ENCODE measurements at places on chromosomes 5 and 9.

DNA sequence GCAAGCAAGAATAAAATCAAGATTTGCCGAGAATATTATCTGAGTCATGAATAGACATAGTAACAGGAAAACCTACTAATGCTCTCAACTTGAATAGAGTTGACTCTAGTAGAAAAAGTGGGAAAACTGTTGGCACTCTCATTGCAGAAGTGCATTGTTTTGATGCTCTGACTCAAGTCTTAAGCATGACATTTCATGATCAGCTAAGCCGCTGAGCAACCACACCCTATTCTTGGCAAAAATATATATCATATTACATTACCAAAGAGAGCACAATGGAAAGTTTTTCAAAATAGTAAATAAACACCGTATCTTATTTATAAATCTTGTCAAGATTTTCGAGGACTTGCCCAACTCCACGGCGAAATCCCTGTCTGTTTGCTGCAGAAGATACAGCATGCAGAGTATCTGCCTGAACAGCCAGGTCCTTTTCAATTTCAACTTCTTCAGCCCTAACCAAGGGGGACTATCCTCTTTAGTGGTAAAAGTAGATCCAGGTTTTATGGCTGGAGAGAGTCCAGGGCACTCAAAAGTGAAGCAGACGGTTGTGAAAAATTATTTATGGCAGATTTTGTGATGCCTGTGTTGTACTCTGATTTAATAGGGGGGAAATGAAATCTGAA lies 13.9 kb upstream of the ADAMTSL1 start:
- no peak for DNase-seq

- DNase-seq, result no peak
These were observed 54.8 kb upstream of the PAM start for GRCh38 chr5:102700120-102700831.

- DNase-seq, result no peak
These were observed 57.0 kb downstream of the ECPAS start for GRCh38 chr9:111427186-111427585.

- no peak for DNase-seq
These were observed 8.9 kb downstream of the ZBTB34 start for GRCh38 chr9:126869368-126869767.

GRCh38 chr5:140327589-140327988 lies 18.8 kb downstream of the HBEGF start:
- no peak for DNase-seq

DNA sequence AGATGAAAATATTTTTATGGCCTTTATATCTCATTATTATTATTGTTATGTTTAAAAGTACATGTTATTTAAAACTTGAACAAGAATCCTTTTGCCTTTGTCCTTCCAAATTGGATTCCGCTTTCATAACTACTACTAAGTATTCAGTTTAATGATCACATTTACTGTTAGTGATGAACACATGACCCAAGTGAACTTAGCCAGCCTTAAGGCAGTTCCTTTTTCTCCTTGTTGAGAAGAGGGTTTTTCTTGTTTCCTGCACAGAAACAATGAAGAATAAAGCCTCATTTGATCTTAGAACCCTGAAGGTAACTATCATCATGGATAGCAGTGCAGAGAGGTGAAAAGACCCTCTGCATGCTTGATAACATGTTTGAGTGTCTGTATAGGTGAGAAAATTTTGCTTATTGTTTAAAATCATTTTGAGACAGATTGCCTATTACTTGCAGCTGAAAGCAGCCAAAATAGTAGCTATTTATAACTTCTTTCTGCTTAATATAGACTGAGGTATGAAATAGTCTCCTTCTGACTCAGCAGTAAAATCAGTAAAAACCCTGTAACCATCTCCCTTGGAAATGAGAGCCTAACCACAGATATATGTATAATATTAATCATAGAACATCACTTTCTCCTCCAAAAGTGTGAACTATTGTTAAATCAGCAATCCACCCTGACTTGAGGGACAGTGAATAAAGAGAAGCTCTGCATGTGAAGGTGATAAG lies 266.2 kb downstream of the SPATA31D1 start:
- no peak for DNase-seq

DNA sequence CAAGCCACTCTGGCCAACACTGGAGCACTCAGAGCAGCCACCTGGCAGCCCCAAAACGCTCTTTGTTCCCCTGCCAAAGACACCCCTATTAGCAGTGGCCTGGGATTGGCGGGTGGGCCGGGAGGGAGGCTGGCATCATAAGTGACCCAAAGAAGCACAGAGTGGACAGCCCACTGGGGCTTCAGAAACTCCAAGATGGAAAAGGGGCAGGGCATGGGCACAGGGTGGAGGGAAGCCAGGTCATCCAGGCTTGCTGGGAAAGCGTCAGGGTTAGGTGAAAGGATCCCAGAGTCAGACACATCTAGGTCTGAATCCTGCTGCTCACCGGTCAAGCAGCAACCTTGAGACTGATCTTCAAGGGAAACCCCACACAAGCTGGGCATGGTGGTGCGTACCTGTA lies 14.8 kb downstream of the EEIG1 start:
- no peak for DNase-seq

GRCh38 chr5:75034137-75034739 lies 18.1 kb downstream of the GCNT4 start:
- no peak for DNase-seq

GRCh38 chr5:100846772-100847171 lies 56.3 kb downstream of the ST8SIA4 start:
- no peak for DNase-seq

DNA sequence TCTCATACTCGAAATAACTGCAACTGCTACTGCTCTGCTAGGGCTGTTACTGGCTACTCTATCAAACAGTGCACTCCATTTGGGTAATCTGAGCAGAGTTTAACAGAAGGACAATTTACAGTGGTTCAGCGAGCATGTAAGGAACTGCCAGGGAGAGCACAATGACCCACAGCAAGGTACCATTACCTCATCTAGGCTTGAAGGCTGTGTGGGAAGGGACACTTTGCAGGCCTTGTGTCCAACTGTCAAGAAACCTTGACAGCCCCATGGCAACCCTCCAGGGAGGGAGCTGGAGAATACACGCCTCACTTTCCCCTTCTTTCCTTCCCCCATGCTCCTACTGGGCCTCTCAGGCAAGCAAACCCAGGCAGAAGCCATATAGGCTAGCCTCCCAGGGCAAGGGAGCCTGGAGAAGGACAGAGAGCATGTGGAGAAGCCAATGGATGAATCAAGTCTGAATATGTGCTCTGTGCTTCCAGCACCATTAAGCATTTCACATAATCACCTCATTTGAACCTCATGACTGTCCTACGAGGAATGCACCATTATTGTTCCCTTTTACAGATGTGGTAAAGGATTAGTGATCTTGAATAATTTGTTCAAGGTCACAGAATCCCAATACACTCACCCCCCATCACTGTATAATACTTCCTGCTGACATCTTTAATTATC lies 49.9 kb upstream of the JAK2 start:
- DNase-seq, result no peak

DNA sequence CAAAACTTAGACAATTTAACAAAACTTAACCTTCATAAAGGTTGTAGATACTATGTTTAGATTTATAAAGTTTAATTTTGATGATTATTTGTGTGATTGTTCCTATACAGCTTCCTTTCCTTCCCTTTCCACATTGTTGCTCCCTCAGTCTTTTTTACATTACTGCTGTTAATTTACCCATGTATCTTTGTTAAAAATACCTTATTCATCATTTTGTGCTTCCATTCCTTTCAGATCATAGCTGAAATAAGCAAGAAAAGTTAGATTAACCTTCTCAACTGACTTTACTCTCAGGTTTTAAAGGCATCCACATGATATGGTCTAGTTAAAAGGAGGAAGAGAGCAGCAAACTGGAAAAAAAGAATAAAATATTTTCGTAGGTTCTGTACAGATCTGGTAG lies 2.0 kb downstream of the SMAD5 start:
- no peak for DNase-seq

DNA sequence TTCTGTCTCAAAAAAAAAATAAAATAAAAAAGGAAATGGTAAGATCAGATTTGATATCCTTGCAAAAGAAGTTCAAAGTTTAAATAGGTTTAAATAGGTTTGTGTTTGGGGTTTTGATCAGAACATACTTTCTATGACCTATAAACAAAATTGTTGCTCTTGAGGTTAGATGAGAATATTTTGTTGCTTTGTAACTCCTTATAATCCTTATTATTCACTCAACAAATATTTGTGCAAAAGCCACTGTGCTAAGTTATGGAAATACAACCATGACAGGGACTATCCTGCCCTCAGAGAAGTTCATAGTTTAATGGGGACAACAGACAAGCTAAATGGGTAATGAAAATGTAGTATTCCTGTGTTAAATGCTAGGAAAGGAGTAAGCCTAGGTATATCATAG lies 71.5 kb downstream of the INVS start:
- DNase-seq, result no peak

- DNase-seq, result no peak
These were observed 9.9 kb downstream of the AK1 start for GRCh38 chr9:127867356-127868277.

DNA sequence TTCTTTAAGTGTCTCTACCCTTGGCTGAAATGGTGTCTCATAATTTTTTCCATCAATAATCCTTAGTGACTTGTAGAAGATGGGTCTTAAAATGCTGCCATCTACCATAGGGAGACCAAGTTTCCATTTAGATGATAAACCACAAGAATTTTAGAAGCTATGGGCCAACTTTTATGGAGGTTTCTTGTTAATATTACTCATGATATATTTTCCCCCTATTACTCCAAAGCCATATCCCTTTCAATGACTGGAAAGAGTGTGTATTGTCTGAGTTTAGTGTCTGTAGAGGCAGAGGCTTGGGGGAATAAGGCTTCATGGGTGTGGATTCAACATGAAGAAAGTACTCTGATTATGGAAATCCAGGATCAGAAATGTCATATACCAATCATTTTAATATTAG lies 507.3 kb upstream of the TNC start:
- no peak for DNase-seq

DNA sequence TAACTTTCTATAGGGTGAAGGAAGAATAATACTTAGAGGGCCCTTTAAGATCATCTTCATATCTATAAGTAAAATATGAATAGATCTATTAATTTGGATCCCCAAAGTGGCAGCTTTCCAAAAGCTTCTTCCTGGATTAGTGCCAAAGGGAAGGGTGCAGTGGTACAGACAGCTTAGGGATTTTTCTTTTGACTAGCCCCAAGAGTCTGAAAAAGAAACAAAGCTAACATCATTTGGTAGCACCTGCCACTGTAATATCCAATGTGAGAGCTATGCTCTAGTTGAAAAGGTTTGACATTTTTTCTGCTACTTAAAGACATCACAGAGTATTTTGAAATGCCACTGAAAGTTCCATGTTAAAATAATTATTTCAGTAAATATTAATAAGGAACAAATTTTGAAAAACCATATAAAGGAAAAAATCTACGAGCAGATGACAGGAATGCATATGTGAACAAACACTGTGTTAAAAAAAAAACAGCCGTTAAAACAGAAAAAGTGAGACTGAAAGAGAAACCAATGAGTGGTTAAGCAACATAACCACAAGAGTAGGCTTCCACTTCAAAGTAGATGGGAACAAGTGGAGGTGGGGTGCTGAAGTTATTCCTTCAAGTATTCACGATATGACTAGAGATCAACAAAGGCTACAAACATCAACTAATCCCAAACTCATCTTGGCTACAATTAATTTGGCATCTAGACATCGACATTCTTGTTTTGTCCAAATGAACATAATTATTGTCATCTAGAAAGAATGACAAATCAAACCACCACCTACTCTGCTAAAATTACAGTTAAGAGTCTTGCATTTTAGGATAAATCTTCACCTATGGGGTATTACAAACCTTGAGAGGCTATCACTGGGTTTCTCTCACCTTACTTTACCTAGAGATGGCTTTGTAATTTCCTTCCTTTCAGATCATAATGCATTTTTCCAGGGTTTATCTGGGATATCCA lies 137.5 kb downstream of the CPLANE1 start:
- DNase-seq, result no peak

GRCh38 chr5:39451276-39451941 lies 26.6 kb upstream of the DAB2 start:
- DNase-seq, result no peak

- no peak for DNase-seq
These were observed 376.4 kb downstream of the KCTD16 start for GRCh38 chr5:144547098-144547499.

DNA sequence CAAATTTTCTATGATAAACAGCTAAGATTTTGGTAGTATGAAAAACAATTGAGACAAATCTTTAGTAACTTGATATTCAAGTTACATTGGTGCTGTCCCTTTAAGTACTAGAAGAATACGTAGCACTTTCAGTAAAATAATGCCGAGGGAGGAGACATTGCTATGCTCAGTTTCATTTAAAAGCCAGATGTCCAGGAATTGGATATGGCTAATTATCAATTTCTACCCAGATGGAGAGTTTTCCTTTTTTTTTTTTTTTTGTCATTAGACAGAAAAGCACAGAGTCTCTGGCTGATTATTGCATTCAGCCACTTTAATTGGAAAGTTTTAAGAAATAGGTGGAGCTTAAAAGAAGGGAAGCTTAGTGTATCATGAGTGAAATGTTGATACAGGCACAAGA lies 40.4 kb upstream of the APC start:
- DNase-seq, result no peak

GRCh38 chr5:160793530-160793899 lies 58.5 kb downstream of the ATP10B start:
- DNase-seq, result no peak

DNA sequence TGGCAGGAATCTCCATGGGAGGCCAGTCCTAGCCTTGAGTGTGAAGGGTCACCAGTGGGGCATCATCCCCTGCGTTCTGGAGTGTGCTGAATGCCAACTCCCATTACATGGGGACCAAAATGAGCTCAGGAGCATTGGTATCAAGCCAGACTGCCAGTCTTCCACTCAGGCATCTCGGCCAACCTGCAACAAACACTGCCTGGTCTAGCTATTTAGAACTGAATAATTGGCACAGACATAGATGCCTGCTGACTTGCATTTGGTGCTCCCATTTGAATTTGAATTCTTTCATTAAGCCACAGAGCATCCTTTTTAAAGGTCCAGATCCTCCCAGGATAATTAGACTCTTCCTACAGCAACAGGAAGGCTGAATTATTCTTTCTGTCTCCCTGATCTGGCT lies 116.6 kb upstream of the ABCA1 start:
- no peak for DNase-seq

- no peak for DNase-seq
These were observed 412.3 kb downstream of the MAT2B start for GRCh38 chr5:163917747-163918146.

GRCh38 chr5:34564710-34565235 lies 91.4 kb upstream of the RAI14 start:
- DNase-seq, result no peak

DNA sequence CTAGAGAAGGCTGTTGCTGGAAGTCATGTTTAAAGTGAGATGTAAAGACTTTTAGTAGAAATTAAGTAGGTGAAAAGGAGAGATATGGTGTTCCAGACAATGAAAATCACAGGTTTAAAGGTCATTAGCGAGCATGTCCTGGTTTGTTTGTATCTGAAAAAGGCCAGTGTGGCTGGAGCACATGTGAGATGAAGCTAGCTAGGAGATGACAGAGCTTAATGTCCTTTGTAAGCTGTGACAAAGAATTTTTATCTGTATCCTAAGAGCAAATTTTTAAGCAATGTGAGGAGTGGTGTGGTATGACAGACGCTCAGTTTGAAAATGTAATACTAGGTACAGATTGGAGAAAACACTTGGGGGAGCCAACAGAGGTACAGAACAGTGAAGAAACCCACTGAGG lies 567.2 kb upstream of the ARRDC3 start:
- DNase-seq, result no peak

GRCh38 chr5:92687821-92688722 lies 892.9 kb downstream of the NR2F1-AS1 start:
- DNase-seq, result no peak

- no peak for DNase-seq
These were observed 9.3 kb upstream of the OTULIN start for GRCh38 chr5:14655146-14655741.

Data from stimulated activated CD4-positive, alpha-beta T cell treated with anti-CD3 and anti-CD28 coated beads, Interleukin-1b, Interleukin-23, amount 100 ng/mL, for 1 hour (primary cell).